ENCODE measurements at places on chromosomes 13 and 19.

GRCh38 chr19:23420824-23421223 lies 25.6 kb upstream of the ZNF91 start:
- no peak for DNase-seq

- DNase-seq: no peak
Observed at GRCh38 chr13:50894012-50894411, 15.6 kb upstream of the RNASEH2B start.

- DNase-seq: peak; percentile 21
Observed at GRCh38 chr19:29771708-29772414, 39.9 kb upstream of the CCNE1 start.

DNA sequence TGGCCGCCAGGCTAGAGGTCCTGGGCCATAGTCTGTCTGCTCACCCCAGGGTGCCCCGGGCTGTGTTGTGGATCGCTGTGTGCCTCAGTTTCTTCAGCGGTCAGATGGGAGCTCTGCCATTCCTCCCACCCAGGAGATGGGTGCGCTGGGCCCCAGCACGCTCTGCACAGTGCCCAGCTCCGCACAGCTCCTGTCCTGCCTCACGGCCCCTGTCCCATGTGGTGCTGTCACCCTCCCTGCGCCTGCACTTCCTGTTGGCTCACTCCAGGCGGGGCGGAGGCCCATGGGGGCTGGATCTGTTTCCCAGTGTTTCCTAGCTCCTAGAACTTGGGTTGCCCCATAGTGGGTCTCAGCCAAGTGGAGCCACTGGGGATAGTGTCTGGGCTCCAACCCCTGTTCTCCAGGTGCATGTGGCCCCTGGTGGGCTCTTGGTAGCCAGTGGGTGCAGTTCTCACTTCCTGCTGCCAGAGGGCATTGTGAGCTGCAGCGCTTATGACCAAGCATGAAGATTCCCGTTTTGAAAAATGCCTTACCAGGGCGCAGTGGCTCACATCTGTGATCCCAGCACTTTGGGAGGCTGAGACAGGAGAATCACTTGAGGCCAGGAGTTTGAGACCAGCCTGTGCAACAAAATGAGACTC lies 69.8 kb downstream of the KDM4B start:
- DNase-seq: no peak

GRCh38 chr13:82439159-82439904 lies 1442.9 kb downstream of the SLITRK1 start:
- no peak for DNase-seq

GRCh38 chr19:39166571-39167391 lies 30.0 kb upstream of the NCCRP1 start:
- DNase-seq: no peak

- DNase-seq: no peak
Observed at GRCh38 chr13:99256283-99256682, 1.9 kb downstream of the GPR18 start.

DNA sequence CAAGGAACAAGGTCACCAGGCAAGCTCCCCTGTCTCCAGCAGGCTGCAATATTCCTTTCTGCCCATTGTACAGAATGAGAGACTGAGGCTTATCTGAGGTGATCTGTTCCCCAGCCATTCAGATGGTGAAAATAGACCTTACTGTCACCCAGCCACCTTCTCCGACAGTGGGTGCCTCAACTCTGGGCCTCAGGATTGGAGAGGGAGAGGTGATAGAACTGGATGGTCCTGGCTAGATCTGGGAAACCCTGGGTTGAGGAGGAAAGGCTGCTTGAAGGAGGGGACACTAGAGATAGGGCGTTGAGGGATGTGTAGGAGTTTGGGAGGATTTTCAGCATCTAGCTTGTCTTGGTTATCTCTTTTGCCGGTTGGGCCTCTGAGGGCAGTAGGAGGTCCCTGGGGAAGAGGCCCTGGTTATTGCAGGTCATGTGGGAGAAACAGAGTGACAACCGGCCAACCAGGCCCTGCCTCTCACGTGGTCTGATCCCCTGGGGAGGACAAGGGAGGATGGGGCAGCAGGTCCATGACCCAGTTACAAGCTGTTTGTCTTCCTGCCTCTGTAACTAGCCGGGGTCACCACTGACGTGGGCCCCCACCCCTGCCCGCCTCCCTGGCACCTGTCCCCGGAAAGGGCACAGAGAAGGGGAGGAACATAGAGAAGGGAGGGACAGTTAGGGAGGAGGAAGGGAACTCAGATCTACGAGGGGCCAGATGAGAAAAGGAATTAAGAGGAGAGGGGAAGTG lies 8.2 kb downstream of the NFIC start:
- no peak for DNase-seq

GRCh38 chr13:77034881-77035280 lies 7.9 kb upstream of the FBXL3 start:
- no peak for DNase-seq

DNA sequence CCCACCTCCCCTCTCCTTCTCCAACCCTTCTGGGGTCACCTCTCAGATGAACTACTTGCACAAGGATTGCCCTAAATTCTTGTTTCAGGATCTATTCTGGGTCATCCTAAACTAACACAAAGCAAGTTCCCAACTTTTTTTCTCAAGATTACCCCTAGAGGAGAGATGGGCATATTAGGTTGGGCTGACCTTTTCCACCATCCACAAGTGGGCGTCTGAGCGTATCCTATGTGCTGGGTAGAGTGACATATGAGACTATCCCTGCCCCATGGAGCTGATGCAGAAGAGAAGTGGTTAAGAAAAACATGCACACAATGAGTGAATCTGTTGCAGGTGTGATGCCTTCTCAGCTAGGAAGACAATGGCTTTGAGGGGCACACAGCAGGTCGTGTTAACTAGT lies 132.7 kb downstream of the CACNA1A start:
- DNase-seq: no peak

GRCh38 chr19:4327252-4327876 lies 11.3 kb downstream of the STAP2 start:
- DNase-seq: peak; percentile 80
